RWPE2 (cell line): ENCODE measurements at places on chromosomes 16 and 17.
A peak's percentile ranks its signal among the peaks of the same experiment; 100 is the strongest.

DNA sequence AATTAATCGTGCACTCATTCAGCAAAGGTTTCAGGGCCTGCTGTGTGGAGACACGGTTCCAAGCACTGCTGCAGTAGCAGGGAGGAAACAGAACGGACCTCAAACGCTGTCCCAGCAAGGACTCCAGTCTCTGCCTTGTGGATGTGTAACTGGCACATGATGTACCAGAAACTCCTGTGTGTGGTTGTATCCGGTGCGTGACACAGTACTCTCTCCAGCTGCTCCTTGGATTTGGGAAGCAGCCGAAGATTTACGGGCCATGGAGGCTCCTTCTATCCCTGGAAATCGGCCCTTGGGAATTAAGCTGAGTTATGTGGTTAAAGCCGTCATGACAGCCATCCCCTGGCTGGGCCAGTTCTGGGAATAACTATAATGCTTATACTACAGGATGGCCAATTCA, 8.5 kb upstream of the ANKRD11 start:
- DNase-seq: no peak

- no peak for DNase-seq
Measured at GRCh38 chr16:73692861-73693260, 603.8 kb upstream of the PSMD7 start.

DNA sequence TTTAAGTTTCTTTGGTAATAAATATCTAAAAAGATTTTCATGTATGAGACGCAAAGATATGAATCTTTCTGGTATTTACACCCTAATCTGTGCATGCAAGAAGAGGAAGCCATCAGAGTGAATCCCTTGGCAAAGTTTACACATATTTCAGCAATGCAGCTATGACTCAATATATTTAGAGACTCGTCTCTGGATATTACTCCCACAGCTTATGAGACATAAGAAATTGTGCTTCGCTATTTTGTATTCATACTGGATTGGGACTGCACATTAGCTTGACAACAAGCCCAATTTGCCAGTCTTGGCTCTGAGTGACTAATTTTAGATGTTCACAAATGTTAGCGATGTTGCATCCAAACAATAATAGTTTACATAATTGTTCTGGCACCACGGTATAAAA, 532.0 kb downstream of the CDH11 start:
- no peak for DNase-seq

GRCh38 chr17:37490638-37491614, 1.2 kb downstream of the DUSP14 start:
- DNase-seq: peak; percentile 87

DNA sequence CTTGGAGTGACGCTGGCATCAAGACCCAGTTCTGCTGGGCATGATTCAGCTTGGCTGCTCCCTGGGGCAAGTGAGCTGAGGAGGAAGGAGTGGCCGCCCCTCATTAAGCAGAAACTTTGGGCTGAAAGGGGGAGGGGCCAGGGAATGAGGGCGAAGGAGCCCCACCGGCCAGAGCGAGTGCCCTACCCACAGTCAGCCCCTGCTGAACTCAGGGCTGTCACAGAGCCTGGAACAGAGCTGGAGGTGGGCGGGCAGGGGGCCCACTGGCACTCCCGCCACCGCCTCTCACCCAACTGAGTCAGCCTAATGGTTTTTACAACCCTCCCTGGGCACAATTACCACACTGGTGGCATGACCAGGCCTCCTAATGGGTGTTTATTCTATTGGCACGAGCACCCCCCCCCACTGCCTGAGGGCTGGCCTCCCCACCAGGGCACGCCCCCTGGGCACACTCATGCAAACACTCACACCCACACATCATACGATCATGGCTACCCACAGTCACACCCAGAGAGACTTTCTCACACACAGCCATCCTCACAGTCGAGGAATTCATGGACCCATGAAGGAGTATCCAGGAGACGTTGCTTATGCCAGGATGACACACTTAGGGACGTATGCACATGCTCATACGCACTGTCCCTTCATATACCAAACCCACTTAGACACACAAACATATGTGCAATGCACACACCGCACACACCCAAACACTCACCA, 19.2 kb downstream of the UNC119 start:
- no peak for DNase-seq

DNA sequence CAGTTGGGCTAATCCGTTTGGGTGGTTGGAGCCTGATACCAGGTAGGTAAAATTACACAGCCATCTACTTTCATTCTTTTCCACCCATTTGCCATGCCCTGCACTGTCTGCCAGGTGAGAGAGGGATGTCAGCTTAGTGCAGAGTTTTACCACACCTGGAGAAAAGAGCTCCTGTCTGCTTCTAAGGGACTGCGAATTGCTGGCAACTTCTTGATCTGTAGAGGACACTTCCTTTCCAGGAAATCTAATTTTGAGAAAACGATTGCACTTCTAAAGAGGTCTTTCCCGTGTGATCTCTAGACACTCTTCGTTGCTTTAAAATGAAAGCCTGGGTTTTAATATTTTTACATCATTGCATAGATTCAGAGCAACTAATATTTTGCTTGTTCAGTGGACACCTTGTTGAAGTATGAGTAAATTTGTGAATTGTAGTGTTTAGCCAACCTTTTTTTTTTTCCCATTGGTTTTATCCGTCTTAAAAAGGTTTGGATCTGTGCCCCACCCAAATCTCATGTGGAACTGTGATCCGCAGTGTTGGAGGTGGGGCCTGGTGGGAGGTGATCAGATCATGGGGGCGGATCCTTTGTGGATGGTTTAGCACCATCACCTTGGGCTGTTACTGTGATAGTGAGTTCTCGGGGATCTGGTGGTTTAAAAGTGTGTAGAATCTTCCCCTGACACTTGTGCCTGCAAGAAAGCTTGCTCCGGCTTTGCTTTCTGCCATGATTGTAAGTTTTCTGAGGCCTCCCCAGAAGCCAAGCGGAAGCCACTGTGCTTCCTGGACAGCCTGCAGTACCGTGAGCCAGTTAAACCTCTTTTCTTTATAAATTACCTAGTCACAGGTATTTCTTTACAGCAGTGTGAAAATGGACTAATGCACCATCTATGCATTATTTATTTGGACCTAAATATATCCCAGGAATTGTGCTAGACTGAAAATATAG, 104.6 kb downstream of the PRKCA start:
- DNase-seq: no peak

DNA sequence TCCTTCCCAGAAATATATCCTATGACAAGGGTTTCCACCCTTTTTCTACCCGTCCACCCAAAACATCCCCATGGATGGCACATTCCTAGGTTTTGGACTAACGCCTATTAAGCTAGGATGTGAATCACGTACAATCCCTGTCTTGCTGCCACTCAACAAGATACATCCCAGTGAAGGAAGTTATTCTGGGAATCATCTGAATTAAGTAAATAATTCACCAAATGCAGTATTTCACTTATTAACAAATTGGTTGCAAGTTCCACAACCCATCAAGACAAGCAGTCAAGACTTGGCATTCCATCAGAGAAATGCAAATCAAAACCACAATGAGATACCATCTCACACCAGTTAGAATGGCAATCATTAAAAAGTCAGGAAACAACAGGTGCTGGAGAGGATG, 32.1 kb downstream of the ASPA start:
- DNase-seq: no peak

DNA sequence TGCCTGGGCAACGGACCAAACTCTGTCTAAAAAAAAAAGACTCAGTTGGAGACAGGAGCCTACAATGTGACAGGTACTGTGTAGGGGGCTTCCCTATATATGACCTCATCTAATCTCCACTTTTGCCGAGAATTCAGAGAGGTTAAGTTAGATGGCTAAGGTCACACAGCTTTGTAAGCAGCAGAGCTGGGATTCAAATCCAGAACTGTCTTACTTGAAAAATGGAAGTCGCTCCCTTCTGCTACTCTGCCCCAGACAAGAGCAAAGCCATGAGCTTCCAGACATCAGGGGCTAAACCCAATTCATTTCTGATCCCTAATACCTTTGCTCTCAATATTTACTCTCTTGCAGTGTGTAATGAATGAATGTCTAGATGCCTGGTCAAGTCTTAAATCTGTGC, 41.5 kb upstream of the ABCC12 start:
- DNase-seq: no peak

DNA sequence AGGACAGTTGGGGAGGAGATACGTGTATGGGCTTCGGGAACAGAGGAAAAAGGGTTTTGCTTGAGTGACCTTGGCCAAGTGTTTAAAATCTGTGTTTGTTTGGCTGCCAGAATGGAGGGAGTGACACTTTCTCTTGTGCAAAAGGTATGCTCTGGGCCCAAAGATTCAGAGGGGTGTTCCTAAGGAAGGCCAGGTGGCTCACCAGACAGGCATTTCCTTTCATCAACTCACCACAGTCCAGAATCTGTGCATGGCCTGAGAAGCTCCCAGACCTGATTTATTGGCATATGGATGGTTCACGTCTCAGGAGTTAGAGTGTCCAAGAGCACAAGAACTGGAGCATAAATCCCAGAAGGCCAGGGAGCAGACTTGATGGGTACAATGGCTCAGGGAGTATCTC, 53.4 kb upstream of the NLK start:
- DNase-seq: peak; percentile 67

DNA sequence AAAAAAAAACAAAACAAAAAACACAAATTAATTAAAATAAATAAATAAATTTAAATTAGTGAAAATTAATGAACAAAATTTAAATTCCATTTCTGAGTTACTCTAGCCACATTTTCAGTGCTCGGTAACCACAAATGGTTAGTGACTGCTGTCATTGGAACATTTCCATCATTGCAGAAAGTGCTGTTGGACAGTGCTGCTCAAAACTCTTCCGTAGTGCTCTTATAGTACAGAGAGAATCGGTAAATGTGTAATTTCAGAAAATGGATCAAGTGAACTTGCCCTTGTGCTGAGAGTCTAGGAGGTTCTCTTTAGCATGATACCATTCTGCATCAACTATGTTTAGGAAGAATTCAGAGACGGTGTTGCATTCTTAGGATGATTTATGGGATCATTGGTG, 23.7 kb downstream of the ZNRF1 start:
- DNase-seq: no peak

GRCh38 chr16:70594569-70594968, 51.8 kb upstream of the IL34 start:
- DNase-seq: no peak

- no peak for DNase-seq
Measured at GRCh38 chr17:49450735-49451134, 36.1 kb upstream of the PHB1 start.

- no peak for DNase-seq
Measured at GRCh38 chr16:57386381-57386951, 14.2 kb downstream of the CX3CL1 start.

- DNase-seq: no peak
Measured at GRCh38 chr16:89410322-89410721, 80.0 kb downstream of the ANKRD11 start.

GRCh38 chr16:11374255-11374654, 29.0 kb downstream of the RMI2 start:
- DNase-seq: no peak

GRCh38 chr17:41962768-41963434, 3.7 kb upstream of the CNP start:
- DNase-seq: no peak

- DNase-seq: no peak
Measured at GRCh38 chr17:70313086-70313852, 143.9 kb downstream of the KCNJ2 start.

- no peak for DNase-seq
Measured at GRCh38 chr16:18792836-18793433, 2.8 kb upstream of the RPS15A start.

DNA sequence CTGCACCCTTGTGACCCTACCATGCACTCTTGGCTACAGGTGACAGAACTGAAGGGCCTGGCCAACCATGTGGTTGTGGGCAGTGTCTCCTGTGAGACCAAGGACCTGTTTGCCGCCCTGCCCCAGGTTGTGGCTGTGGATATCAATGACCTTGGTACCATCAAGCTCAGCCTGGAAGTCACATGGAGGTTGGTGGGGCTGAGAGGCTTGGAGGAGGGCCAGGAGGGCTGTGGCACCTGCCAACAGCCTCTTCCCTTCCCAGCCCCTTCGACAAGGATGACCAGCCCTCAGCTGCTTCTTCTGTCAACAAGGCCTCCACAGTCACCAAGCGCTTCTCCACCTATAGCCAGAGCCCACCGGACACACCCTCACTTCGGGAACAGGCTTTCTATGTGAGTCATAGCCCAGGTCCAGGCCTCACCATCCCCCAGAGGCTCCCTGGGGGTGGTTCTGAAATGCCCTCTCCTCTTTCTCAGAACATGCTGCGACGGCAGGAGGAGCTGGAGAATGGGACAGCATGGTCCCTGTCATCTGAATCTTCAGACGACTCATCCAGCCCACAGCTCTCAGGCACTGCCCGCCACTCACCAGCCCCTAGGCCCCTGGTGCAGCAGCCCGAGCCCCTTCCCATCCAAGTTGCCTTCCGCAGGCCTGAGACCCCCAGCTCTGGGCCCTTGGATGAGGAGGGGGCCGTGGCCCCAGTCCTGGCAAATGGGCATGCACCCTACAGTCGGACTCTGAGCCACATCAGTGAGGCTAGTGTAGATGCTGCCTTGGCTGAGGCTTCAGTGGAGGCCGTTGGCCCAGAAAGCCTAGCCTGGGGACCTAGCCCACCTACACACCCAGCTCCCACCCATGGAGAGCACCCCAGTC, 13.0 kb downstream of the RIPOR1 start:
- no peak for DNase-seq

DNA sequence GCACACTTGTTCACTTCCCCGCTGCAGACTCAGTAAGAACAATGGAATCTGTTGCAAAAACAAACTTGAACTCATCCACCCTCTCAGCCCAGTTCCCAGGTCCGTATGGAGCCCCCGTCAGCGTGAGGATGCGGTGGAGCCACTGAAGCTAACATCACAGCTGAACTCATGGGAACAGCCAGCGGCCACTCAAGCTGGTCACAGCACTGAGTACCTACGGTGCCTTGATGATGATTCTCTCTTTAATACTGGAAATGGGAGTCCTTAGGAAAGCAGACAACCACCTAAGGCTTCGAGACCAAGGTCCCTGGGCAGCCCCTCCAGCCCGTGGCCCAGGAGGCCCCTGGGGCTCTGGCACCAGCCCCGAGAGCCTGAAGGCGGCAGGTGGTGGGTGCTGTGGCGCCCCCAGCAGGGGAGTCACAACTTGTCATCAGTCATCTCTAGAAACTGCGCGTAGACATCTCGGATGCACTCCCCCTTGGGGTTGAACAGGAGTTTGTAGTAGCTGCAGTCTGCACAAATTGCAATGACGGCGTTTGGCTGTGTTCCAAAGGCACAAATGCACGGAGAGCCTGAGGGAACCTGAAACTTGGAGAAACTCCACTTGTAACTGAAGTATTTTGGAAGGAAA, 31.0 kb upstream of the RHOT1 start:
- DNase-seq: no peak

- no peak for DNase-seq
Measured at GRCh38 chr17:39156491-39156890, 5.1 kb upstream of the PLXDC1 start.
